Activated T-helper 9 cell treated with anti-CD3 and anti-CD28 coated beads, Interleukin-2, amount 50 U/mL, for 16 hours (primary cell): ENCODE measurements at places on chromosomes 16 and 17.

GRCh38 chr16:28324235-28324886, 32.0 kb downstream of the SBK1 start:
- DNase-seq = no peak

GRCh38 chr17:66679631-66680517, 155.0 kb upstream of the CACNG5 start:
- no peak for DNase-seq

- no peak for DNase-seq
These were observed 1.4 kb downstream of the GAN start for GRCh38 chr16:81316176-81316496.

- no peak for DNase-seq
These were observed 460.6 kb downstream of the KCNJ2 start for GRCh38 chr17:70629902-70630301.
